ENCODE measurements at places on chromosomes 1 and 21. TPM values are rescaled to one million over a fixed set of nuclear protein-coding genes. Genes with fewer than 3 reads are reported as not detected.
A peak's percentile ranks its signal among the peaks of the same experiment; 100 is the strongest.

- peaks cover 47% of the 10 kb centered on the region for H3K36me3 ChIP-seq
- no peak overlapping the region for H3K4me3 ChIP-seq
- no peak overlapping the region for H3K27ac ChIP-seq
- no peaks in the 10 kb centered on the region for H3K27me3 ChIP-seq
- DNase-seq, result no peak
- no peaks in the 10 kb centered on the region for H3K4me1 ChIP-seq
Observed at GRCh38 chr1:203733009-203733863, 31.7 kb upstream of the LAX1 start.

Gene NT5C1A
- not detected for total RNA-seq

Gene NES
- 46.1 TPM for total RNA-seq

- peaks cover 5% of the 10 kb centered on the region for H3K4me1 ChIP-seq
- no peaks in the 10 kb centered on the region for H3K27me3 ChIP-seq
- no peak overlapping the region for H3K4me3 ChIP-seq
- no peak for DNase-seq
Observed at GRCh38 chr1:63980740-63981407, 207.1 kb downstream of the ROR1 start.

Gene CRNN
- total RNA-seq, result not detected

DNA sequence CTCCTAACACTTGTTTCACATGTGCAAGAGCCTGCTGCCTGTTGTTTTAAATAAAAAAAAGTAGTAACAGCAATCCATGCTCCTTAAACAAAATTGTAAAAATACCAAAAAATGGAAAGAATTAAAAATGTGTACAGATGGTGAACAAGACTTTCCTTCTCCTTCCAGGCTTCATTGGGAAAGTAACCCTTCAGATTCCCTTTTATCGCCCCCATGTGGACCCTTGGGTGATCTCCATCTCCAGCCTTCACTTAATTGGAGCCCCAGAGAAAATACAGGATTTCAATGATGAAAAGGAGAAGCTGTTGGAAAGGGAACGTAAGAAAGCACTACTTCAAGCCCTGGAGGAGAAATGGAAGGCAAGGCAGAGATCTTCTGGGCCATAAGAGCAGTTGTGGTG, 14.2 kb downstream of the VPS13D start:
- H3K27ac ChIP-seq, result no peak overlapping the region
- H3K4me1 ChIP-seq, result no peaks in the 10 kb centered on the region

Gene AGMAT
- 0.28 TPM for total RNA-seq

Gene KRTAP19-6
- total RNA-seq, result not detected

Gene KDM5B
- 86.4 TPM for total RNA-seq

DNA sequence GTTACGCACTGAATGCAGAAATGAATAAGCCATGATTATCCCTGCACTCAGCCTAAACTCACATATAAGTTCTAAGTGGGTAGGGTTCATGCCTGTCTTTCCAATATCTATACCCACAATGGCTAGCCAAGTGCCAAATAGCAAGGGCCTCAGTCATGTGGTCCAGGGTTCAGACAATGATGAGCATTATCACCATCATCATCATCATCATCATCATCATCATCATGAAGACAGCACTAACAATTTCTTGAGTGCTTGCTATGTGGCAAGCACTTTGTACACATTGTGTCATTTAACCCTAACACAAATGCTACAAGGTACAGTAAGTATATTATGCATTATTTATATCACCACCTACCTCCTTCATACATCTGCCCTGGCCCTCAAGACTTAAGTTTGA, 500.0 kb downstream of the AGBL4 start:
- no peaks in the 10 kb centered on the region for H3K36me3 ChIP-seq
- H3K4me1 ChIP-seq, result no peaks in the 10 kb centered on the region
- DNase-seq, result no peak
- H3K4me3 ChIP-seq, result no peak overlapping the region

- no peaks in the 10 kb centered on the region for H3K36me3 ChIP-seq
- no peaks in the 10 kb centered on the region for H3K4me1 ChIP-seq
- no peak overlapping the region for H3K27ac ChIP-seq
- no peak for DNase-seq
Observed at GRCh38 chr1:37274938-37275631, 199.3 kb upstream of the ZC3H12A start.

GRCh38 chr1:79304131-79304530, 297.6 kb upstream of the ADGRL4 start:
- no peak overlapping the region for H3K4me3 ChIP-seq
- no peaks in the 10 kb centered on the region for H3K27me3 ChIP-seq
- peak; percentile 30 for DNase-seq
- H3K4me1 ChIP-seq, result no peaks in the 10 kb centered on the region

DNA sequence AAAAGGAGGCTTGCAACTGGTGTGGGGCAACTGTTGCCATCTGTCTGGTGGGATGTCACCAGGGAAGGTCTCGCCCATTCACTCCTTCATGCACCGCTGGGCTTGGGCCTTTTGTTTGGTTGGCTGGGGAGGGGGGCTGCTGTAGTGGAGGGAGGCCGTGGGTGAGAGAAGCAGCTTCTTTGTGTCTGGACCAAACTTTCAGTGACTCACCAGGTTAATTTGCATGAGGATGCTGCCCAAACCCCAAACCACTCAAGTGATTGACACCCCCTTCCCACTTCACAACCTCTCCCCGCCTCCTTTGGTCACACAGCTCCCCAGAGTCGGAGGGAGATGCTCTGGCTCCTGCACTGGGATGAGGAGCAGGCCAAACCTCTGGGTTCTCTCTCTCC, 19.7 kb downstream of the BTG2 start:
- no peaks in the 10 kb centered on the region for H3K36me3 ChIP-seq
- peaks cover 53% of the 10 kb centered on the region for H3K27me3 ChIP-seq
- peaks cover 10% of the 10 kb centered on the region for H3K4me1 ChIP-seq
- H3K27ac ChIP-seq, result no peak overlapping the region
- no peak overlapping the region for H3K4me3 ChIP-seq

- H3K36me3 ChIP-seq, result no peaks in the 10 kb centered on the region
- no peak overlapping the region for H3K4me3 ChIP-seq
- peaks cover 3% of the 10 kb centered on the region for H3K4me1 ChIP-seq
- DNase-seq, result peak; percentile 59
Observed at GRCh38 chr1:245751116-245751515, 596.3 kb downstream of the KIF26B start.

GRCh38 chr1:110069404-110070281, 829 bp downstream of the ALX3 start:
- no peaks in the 10 kb centered on the region for H3K36me3 ChIP-seq
- peaks cover 83% of the 10 kb centered on the region for H3K27me3 ChIP-seq
- no peak for DNase-seq
- no peak overlapping the region for H3K4me3 ChIP-seq
- H3K27ac ChIP-seq, result no peak overlapping the region
- H3K4me1 ChIP-seq, result no peaks in the 10 kb centered on the region

- H3K36me3 ChIP-seq, result no peaks in the 10 kb centered on the region
- no peak overlapping the region for H3K4me3 ChIP-seq
- no peaks in the 10 kb centered on the region for H3K27me3 ChIP-seq
- H3K27ac ChIP-seq, result no peak overlapping the region
- peaks cover 3% of the 10 kb centered on the region for H3K4me1 ChIP-seq
Observed at GRCh38 chr1:45922813-45923212, 119.4 kb downstream of the MAST2 start.

DNA sequence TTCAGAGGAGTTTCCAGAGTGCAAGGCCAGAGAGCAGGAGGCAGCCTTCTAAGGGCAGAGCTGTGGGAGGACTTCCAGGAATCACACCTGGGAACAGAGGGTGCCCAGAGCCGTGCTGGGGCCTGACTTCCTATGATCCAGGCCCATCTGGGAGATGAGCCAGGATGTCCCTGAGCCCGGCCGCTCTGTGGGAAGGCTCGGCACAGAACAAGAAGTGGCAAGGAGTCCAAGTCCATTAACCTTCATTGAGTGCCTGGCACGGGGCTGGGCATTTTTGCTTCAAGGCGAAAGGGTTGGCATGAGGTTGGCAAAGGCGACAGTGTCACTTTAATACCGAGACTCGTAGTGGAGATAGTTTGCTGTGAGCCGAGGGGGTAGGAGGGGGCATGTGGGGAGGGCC, 18.2 kb downstream of the TMEM201 start:
- no peaks in the 10 kb centered on the region for H3K27me3 ChIP-seq
- H3K4me3 ChIP-seq, result no peak overlapping the region
- peaks cover 24% of the 10 kb centered on the region for H3K36me3 ChIP-seq
- H3K27ac ChIP-seq, result no peak overlapping the region
- no peak for DNase-seq

Gene HORMAD1
- not detected for total RNA-seq

- H3K4me3 ChIP-seq, result no peak overlapping the region
- H3K36me3 ChIP-seq, result no peaks in the 10 kb centered on the region
- H3K27ac ChIP-seq, result no peak overlapping the region
- no peak for DNase-seq
- no peaks in the 10 kb centered on the region for H3K27me3 ChIP-seq
- no peaks in the 10 kb centered on the region for H3K4me1 ChIP-seq
Observed at GRCh38 chr1:167270349-167271092, 49.8 kb downstream of the POU2F1 start.

Gene IVL
- total RNA-seq, result not detected

Gene ANKRD65
- total RNA-seq, result not detected

DNA sequence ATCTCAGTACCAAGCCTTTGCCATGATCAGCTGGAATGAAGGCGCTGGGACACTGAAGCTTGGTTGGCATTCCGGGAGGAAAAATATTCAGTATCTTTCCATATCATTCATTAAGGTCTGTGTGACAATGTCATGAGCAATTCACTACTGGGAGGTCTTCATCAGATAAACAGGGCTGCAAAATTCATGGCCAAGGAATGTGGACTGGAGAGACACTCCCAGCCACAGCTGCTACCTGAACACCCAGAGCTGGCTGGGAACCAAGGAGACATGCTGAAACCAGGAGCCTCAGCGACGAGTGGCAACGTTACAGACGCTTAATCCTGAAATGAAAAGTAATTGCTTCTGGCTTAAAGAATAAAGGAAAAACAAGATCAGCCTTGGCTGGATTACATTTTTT, 30.6 kb upstream of the DDAH1 start:
- H3K4me3 ChIP-seq, result no peak overlapping the region
- peaks cover 16% of the 10 kb centered on the region for H3K4me1 ChIP-seq
- no peaks in the 10 kb centered on the region for H3K27me3 ChIP-seq
- H3K27ac ChIP-seq, result no peak overlapping the region

DNA sequence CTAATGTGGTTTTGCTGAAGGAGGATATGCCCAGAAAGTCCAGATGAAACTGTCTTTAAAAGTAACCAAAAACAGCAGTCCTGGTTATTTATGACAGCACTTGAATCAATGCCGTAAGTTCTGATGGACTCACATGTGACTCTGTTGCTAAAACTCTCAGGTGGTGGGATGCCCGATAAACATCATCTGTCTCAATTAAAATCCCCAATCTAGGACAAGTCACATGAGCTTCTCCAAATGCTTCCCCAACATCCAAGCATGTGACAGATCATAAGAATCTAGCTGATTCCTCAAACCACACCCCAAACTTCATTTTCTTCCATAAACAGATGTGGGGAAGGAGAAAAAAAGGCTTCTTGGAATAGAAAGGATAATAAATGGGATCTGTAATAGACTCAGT, 786 bp upstream of the CTSK start:
- H3K4me3 ChIP-seq, result no peak overlapping the region
- H3K4me1 ChIP-seq, result peaks cover 10% of the 10 kb centered on the region
- DNase-seq, result no peak

- H3K27ac ChIP-seq, result no peak overlapping the region
- no peaks in the 10 kb centered on the region for H3K27me3 ChIP-seq
- no peak for DNase-seq
- no peak overlapping the region for H3K4me3 ChIP-seq
Observed at GRCh38 chr21:32525282-32525681, 60.0 kb downstream of the TCP10L start.

DNA sequence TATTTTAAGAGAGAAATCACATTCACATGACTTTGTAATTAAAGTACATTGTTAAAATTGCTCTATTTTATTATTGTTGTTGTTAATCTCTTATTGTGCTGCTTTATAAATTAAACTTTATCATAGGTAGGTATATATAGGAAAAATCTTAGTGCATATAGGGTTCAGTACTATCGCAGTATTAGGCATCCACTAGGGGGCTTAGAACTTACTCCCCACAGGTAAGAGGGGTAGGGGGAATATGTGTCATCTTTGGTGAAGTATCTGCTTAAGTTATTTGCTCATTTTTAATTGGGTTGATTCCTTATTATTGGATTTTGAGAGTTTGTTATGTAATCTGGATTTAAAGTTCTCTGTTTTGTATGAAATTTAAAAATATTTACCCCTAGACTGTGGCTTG, 385.2 kb downstream of the DUSP10 start:
- H3K27ac ChIP-seq, result no peak overlapping the region
- no peaks in the 10 kb centered on the region for H3K4me1 ChIP-seq
- H3K4me3 ChIP-seq, result no peak overlapping the region

Gene WNT3A
- not detected for total RNA-seq

GRCh38 chr1:226491093-226491850, 57.3 kb upstream of the STUM start:
- peaks cover 19% of the 10 kb centered on the region for H3K27me3 ChIP-seq
- H3K4me3 ChIP-seq, result no peak overlapping the region
- H3K27ac ChIP-seq, result no peak overlapping the region
- H3K36me3 ChIP-seq, result no peaks in the 10 kb centered on the region
- DNase-seq, result no peak

DNA sequence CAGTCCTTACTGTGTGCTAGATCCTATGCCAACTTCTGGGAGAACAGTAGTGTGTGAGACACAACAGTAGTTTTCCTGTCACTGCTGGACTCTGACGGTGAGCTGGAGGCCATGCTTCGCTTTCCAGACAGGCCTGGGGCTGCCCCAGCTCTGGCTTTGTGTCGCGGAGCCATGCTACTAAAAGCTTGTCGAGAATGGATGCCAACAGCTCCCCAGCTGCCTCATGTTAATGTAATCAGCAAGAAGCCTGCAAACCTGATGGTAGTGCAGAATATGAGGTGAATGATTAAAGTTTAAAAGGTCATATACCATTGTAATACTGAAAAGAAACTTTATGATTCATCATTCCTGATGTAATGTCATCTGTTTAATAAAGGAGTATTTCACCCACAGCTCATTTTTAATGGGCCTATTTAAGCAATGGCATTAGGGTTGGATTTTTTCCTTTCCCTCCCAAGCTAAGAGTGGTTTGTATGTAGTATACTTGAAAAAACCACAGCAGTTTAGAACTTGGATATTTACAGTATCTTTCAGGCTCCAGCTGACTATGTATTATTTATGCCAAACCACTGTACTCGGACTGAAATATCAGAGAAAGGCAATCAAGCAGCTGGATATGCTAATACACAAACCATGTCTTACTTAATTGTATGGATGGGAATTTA, 343.0 kb downstream of the NUF2 start:
- H3K27ac ChIP-seq, result no peak overlapping the region
- no peaks in the 10 kb centered on the region for H3K36me3 ChIP-seq
- H3K4me3 ChIP-seq, result no peak overlapping the region
- DNase-seq, result no peak
- H3K27me3 ChIP-seq, result no peaks in the 10 kb centered on the region

GRCh38 chr1:25255706-25256577, 8.7 kb upstream of the RSRP1 start:
- no peaks in the 10 kb centered on the region for H3K27me3 ChIP-seq
- no peaks in the 10 kb centered on the region for H3K36me3 ChIP-seq
- no peak overlapping the region for H3K27ac ChIP-seq
- H3K4me3 ChIP-seq, result no peak overlapping the region
- H3K4me1 ChIP-seq, result peaks cover 6% of the 10 kb centered on the region

- peaks cover 5% of the 10 kb centered on the region for H3K4me1 ChIP-seq
- H3K36me3 ChIP-seq, result no peaks in the 10 kb centered on the region
- no peak overlapping the region for H3K4me3 ChIP-seq
- peaks cover 2% of the 10 kb centered on the region for H3K27me3 ChIP-seq
- no peak overlapping the region for H3K27ac ChIP-seq
Observed at GRCh38 chr21:25836396-25836795, 101.6 kb downstream of the GABPA start.

GRCh38 chr1:217333939-217334338, 297.0 kb downstream of the GPATCH2 start:
- peak; percentile 9 for DNase-seq
- no peak overlapping the region for H3K4me3 ChIP-seq
- H3K36me3 ChIP-seq, result no peaks in the 10 kb centered on the region
- no peak overlapping the region for H3K27ac ChIP-seq
- peaks cover 1% of the 10 kb centered on the region for H3K4me1 ChIP-seq
